ENCODE measurements at places on chromosomes 13 and 19. TPM values are rescaled to one million over a fixed set of nuclear protein-coding genes. Genes with fewer than 3 reads are reported as not detected.

DNA sequence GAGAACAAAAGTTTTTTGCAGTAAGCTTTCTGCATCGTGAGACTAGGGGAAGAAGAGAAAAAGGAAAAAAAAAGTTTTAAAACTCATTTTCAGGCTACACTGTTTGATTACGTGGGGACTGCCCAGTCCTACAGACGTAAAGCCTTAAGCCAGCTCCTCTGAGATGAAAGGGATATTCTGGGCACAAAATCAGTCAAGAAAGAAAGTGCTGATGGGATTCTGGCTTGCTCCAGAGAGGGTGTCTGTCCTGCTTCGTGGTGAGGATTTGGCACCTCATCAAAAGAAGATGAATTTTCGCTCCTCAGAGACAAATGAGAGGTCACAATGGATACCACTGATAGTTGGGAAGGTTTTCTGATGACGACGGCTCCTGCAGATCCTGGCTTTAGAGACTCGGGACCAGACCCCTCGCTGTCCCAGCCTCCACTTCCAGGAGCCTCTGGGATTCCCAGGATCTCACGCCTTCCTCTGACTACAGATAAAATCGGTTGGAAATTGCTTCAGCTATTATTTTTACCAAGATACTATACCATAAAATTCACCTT lies 9.7 kb downstream of the TEX29 start:
- no peak overlapping the region for H3K4me3 ChIP-seq
- H3K27me3 ChIP-seq, result no peaks in the 10 kb centered on the region
- H3K4me1 ChIP-seq, result no peaks in the 10 kb centered on the region
- H3K36me3 ChIP-seq, result no peaks in the 10 kb centered on the region
- DNase-seq, result no peak

GRCh38 chr13:88103824-88104223 lies 432.7 kb downstream of the SLITRK5 start:
- no peak overlapping the region for H3K4me3 ChIP-seq
- no peaks in the 10 kb centered on the region for H3K36me3 ChIP-seq
- H3K27ac ChIP-seq, result no peak overlapping the region
- H3K27me3 ChIP-seq, result no peaks in the 10 kb centered on the region
- no peak for DNase-seq
- H3K4me1 ChIP-seq, result no peaks in the 10 kb centered on the region

Gene OR10H1
- not detected for total RNA-seq

- no peak for DNase-seq
- H3K36me3 ChIP-seq, result peaks cover 27% of the 10 kb centered on the region
- peak overlapping the region; percentile 21 for H3K4me3 ChIP-seq
- H3K27me3 ChIP-seq, result peaks cover 77% of the 10 kb centered on the region
Observed at GRCh38 chr13:99985886-99986527, 4.4 kb downstream of the ZIC2 start.

Gene CRLF1
- not detected for total RNA-seq

- no peak for DNase-seq
- no peak overlapping the region for H3K27ac ChIP-seq
- no peak overlapping the region for H3K4me3 ChIP-seq
- H3K36me3 ChIP-seq, result peaks cover 3% of the 10 kb centered on the region
- H3K4me1 ChIP-seq, result peaks cover 16% of the 10 kb centered on the region
Observed at GRCh38 chr13:31866099-31866498, 126.8 kb downstream of the RXFP2 start.

Gene BRSK1
- 5.6 TPM for total RNA-seq

- H3K27me3 ChIP-seq, result peaks cover 37% of the 10 kb centered on the region
- H3K4me3 ChIP-seq, result no peak overlapping the region
- H3K27ac ChIP-seq, result no peak overlapping the region
- H3K36me3 ChIP-seq, result no peaks in the 10 kb centered on the region
Observed at GRCh38 chr19:51318687-51319648, 7.5 kb downstream of the IGLON5 start.

Gene GPR12
- not detected for total RNA-seq

GRCh38 chr19:38736413-38737280 lies 7.6 kb downstream of the CAPN12 start:
- peaks cover 13% of the 10 kb centered on the region for H3K36me3 ChIP-seq
- H3K27me3 ChIP-seq, result peaks cover 4% of the 10 kb centered on the region
- peak; percentile 70 for DNase-seq
- peaks cover 62% of the 10 kb centered on the region for H3K4me1 ChIP-seq
- H3K4me3 ChIP-seq, result peak overlapping the region; percentile 63
- H3K27ac ChIP-seq, result no peak overlapping the region

Gene MAP3K10
- 17.3 TPM for total RNA-seq

- H3K27ac ChIP-seq, result no peak overlapping the region
- no peak for DNase-seq
- H3K36me3 ChIP-seq, result peaks cover 2% of the 10 kb centered on the region
- H3K27me3 ChIP-seq, result peaks cover 20% of the 10 kb centered on the region
- no peak overlapping the region for H3K4me3 ChIP-seq
Observed at GRCh38 chr19:9941671-9942070, 5.4 kb upstream of the OLFM2 start.

DNA sequence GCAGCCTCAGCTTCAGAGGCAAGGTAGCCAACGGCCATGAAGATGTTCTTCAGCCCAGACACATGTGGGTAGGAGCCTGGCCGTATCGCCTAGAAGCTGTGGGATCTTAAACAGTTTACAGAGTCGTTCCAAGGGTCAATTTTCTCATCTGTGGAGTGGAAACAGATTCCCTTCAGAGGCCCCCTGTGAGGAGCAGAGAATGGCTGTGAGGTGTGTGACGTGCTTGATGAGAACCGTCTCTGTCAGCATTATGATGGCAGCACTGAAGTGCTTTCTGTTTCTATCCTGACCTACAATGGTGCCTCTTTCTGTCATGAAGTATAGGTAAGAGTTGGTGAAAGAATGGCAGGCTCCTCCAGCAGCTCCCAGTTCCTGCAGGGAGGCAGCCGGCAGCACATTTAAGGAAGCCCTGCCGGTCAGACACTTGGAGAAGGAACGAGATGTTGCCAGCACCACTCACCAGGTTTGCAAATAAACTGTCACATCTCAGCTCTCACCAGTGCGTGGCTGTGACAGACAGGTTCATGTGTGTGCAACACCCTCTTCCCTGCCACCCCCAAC lies 277.3 kb downstream of the FOXO1 start:
- peak overlapping the region; percentile 70 for H3K4me3 ChIP-seq
- H3K27ac ChIP-seq, result peak overlapping the region; percentile 90
- H3K4me1 ChIP-seq, result peaks cover 40% of the 10 kb centered on the region
- H3K36me3 ChIP-seq, result peaks cover 16% of the 10 kb centered on the region
- peak; percentile 65 for DNase-seq

Gene NCR1
- total RNA-seq, result not detected

Gene KASH5
- 0.73 TPM for total RNA-seq

DNA sequence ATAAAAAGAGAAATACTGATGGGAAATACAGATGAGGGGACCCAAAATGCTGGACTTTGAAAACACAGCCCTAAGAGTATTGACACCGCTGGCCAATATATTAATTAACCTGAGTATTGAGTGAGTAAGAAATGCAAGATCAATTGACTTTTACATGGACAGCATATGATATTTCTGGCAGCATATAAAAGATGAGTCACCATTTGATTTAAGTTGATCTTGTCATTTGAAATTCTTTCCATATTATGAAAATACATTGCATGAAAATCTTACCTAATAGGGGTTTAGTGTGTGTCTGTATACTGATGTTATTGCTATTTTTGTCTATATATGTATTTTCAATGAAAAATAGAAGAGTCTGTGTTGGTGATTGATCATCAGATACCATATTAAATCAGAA lies 619.6 kb downstream of the KCTD12 start:
- H3K36me3 ChIP-seq, result no peaks in the 10 kb centered on the region
- H3K27ac ChIP-seq, result no peak overlapping the region
- DNase-seq, result no peak

Gene IRGC
- total RNA-seq, result not detected
